CD4-positive, alpha-beta T cell treated with Interleukin-17A for 4 hours (primary cell): ENCODE measurements at places on chromosomes 13 and 19.

GRCh38 chr19:6066661-6067646 lies 43.3 kb downstream of the RFX2 start:
- DNase-seq, result peak; percentile 33

GRCh38 chr13:60164234-60164889 lies 634 bp upstream of the DIAPH3 start:
- DNase-seq, result no peak

DNA sequence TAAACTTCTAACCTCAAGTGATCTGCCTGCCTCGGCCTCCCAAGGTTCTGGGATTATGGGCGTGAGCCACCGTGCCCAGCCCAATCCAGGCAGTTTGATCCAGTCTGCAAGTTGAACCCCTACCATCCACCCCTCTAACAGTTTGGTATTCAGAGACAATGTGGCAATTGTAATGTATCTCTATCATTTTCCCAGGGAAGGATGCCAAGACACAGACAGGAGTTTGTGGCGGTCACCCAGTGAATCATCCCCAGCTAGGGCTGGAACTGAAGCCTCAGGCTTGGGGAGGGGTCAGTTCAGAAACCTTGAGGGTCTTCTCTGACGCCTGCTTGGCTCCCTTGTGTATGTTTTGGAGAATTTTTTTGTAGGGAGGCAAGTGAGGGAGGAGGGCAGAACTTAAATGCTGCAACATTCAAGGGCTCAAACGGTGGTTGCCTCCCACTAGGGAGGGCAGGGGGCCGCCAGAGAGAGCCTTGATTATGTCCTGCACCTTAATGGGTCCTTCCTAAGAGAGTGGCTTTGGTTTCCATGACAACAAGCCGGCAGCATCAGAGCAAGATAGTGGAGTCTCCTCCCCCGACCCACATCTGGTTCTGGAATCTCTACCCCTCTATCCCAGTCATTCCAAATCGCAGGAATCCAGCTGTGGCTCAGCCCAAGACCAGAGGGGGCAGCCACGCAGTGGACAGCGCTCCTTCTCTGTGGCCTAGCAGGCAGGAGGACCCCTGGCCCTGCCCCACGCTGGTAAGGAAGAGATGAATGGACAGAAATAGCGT lies 14.9 kb upstream of the FEM1A start:
- DNase-seq, result no peak

GRCh38 chr19:46449228-46449627 lies 20.5 kb upstream of the PNMA8C start:
- no peak for DNase-seq

GRCh38 chr19:3710265-3710812 lies 2.2 kb downstream of the TJP3 start:
- DNase-seq, result no peak

GRCh38 chr19:16217716-16218451 lies 20.2 kb downstream of the AP1M1 start:
- DNase-seq, result no peak

GRCh38 chr13:60759499-60759898 lies 362.5 kb downstream of the TDRD3 start:
- no peak for DNase-seq

DNA sequence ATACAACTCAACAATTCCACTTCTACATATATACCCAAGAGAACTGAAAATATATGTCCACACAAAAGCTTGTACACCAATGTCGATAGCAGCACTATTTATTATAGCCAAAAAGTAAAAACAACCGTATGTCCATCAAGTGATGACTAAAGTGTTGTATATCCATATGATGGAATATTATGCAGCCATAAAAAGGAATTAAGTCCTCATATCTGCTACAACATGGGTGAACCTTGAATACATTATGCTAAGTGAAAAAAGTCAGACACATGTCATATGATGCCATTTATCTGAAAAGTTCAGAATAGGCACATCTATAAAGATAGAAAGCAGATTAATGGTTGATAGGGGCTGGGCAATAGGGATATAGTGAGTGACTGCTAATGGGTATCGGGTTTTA lies 204.5 kb downstream of the KCNRG start:
- DNase-seq, result no peak

GRCh38 chr19:2248136-2249009 lies 750 bp upstream of the AMH start:
- no peak for DNase-seq

GRCh38 chr13:99426426-99426825 lies 74.8 kb upstream of the TM9SF2 start:
- no peak for DNase-seq

DNA sequence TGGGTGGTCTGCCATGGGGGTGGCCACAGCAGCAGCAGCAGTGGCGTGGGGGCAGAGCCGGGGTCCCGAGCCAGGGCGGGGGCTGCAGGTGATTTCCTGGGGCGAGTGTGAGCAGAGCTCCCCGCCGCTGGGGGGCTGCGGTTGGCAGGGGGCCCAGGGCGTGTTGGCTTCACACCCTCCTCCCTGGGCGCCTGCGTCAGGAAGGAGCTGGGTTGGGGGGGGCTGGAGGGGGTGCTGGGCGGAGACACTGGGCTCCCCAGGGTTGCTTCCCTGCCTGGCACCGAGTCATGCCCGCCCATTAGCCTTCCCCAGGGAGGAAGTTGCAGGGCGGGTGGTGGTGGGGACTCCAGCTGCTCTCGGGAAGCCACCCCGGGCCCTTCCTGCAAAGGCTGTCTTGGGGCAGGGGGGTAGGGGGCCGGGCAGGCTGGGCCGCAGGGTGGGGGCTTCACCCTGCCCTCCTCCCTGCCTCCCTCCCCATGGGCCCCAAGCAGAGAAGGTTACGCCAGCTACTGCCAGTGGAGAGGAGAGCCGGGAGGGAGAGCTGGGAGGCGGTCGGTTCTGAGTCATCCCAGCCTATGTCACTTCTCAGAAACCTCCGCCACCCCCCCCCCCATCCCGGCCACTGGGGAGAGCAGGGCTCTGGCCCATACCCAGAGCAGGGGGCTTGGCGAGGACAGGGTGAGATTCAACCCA lies 4.6 kb downstream of the MIDN start:
- DNase-seq, result peak; percentile 90

DNA sequence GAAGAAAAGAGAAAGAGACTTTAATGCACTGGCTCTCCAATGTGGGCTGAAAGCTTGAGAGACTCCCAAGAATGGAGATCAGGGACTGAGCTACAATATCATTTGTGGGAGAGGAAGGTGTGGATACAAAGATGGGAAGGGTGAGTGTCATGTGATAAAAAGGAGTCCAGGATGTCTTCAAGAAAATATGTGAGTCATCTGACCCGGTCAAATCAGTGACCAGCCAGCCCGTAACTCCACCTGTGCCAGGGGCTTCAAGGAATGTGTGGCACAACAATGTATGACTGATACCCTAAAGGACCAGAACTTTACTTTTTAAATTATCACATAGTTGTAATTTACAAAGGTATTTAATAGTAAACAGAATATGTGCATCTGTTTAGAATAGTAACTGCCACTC lies 97.2 kb downstream of the DOCK9 start:
- DNase-seq, result no peak

GRCh38 chr19:13831537-13832467 lies 36.6 kb downstream of the ZSWIM4 start:
- no peak for DNase-seq

GRCh38 chr13:73168953-73169401 lies 110.2 kb downstream of the KLF5 start:
- no peak for DNase-seq

DNA sequence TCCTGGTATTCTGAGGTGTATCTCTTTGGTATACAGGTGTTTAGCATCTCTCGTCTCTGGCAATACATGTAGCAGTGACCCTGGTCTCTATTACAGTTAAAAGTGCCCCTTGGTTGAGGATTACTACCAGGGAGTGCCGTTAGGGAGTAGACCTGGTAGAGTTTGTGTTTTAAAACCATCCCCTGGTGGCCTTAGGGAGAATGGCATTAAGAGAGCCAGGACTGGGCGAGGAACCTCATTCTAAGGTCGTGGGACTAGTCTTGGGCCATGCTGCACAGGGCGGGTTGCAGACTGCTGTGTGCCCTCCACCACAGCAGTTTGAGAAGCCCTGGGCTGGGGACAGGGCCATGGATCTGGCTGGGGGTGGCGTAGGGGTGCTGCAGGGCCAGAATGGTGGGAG lies 35.0 kb downstream of the B3GLCT start:
- no peak for DNase-seq

DNA sequence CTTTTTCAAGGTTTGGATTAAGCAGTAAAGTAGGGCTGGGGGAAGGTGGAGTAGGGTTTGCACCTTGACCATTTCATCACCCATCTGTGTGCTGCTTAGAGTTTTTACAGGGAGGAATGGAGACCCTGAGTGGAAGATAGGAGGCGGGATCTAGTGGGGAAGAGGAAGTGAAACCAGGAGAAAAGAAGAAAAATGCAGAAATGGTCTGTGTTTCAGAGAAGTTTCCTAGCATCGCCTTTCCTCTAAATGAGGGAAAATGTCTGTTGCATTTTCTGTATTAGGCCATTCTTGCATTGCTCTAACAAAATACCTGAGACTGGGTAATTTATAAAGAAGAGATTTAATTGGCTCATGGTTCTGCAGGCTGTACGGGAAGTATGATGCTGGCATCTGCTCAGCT lies 64.1 kb downstream of the TPT1 start:
- no peak for DNase-seq

DNA sequence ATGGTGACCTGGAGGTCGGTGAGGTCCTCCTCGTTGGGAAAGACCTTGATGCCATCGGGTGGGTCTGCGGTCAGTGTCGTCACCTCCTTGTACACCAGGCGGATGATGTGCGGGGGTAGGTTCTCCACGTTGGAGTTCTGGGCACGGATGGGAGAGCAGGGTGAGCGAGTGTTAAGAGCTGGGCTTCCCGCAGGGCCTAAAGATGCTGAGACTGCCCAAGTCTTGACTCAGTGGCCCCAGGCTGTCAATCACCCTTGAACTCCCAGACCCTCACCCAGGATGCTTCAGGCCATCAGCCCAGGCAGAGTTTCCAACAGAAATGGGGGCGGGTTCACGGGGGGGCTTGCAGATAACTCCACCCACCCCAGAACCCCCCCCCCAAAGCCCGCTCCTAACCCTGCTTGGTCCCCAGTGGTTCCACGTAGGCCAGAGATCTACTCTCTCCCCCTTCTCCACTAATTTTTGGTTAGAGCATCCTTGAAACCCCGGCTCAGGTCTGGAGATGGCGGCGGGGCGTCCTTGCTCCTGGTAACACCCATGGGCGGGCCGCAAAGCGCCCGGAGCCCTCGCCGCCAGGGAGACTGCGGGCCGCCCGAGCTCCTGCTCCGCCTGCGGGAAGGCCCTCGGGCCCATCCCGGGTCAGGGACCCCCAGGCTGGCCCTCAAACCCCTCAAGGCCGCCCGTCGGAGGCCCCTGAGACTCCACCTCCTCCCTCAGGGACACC lies 600 bp downstream of the UBE2S start:
- peak; percentile 46 for DNase-seq

GRCh38 chr19:38133319-38133718 lies 90.7 kb downstream of the DPF1 start:
- no peak for DNase-seq

DNA sequence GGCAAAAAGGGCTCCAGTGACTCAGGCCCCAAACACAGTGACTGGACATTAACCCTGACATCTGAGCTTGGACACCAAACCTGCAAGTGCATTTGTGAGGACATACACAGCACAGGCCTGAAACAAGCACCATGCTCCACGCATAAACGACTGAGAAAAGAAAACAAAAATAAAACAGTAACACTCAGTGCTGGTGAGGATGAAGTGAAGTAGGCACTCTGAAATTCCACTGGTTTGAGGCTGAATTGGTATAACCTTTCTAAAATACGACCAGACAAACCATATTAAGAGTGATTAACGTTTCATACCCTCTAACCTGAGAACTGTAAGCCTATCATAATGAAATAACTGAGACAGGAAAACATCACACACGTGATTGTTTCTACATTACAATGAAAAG lies 5.5 kb downstream of the SLC35E1 start:
- DNase-seq, result no peak

GRCh38 chr13:38657191-38657590 lies 29.7 kb upstream of the FREM2 start:
- DNase-seq, result no peak

DNA sequence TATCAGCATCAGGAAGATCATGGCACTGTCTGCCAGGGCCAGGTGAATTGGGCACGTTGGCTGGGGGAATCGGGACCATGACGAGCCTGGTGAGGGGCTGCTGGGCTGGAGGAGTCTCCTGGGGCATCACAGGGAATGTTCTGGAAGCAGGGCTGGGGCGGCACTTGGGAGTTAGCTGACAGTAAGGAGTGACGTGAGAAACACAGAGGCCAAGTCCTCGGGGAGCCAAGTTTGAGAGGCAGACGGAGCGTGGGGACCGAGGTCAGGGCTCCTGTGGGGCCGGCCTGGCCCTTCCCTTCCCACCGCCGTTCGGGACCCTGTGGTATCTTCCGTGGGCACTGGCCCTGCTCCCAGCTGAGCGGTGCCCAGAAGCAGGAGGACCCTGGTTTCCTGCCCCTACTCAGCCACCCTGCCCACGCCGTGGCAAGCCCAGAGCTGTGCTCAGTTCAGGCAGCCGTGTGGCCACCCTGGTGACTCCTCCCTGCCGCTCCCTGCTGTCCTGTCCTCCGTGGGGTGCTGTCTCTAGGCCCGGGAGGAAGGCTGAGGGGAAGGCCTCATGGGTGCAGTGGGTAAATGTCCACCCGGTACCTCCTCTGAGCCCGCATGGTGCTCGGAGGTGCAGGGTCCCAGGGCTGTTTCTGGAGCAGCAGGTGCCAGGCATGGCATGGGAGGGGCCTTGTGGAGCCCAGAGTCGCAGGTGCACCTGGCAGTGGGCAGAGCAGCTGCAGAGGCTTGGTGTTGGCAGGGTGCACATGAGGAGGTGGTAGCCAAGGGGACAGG lies 25.2 kb downstream of the CRTC1 start:
- DNase-seq, result no peak

- DNase-seq, result no peak
These were observed 152.7 kb downstream of the B3GLCT start for GRCh38 chr13:31352467-31352866.

GRCh38 chr19:4657835-4658234 lies 12.3 kb downstream of the MYDGF start:
- DNase-seq, result no peak

DNA sequence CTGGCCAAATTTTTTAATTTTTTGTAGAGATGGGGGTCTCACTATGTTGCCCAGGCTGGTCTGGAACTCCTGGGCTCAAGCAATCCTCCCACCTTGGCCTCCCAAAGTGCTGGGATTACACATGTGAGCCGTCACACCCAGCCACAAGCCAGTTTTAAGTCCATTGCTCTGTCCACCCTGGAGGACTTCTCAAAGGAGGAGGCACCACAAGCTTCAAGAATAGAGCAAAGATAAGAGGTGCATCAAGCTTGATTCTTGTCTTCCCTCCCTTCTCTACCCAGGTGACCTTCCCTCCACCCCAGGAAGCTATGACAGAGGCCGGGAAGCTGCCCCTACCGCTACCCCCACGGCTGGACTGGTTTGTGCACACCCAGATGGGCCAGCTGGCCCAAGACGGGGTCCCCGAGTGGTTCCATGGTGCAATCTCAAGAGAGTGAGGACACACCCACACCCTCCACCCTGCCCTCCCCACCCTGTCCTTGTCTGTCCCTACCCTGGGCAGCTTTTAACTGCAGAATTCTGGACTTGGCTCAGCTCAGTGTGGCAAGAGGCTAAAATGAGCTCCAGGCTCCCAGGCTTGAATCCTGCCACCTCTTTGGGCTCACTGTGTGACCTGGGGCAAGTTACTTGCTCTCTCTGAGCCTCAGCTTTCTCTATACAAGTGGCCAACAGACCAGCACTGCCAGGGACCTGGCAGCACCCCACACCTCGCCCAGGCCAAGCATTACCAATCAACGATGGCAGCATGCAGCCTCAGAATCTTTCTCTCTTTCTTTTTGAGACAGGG lies 5.2 kb downstream of the HSH2D start:
- no peak for DNase-seq
